ENCODE measurements at places on chromosomes 12 and 14.
A peak's percentile ranks its signal among the peaks of the same experiment; 100 is the strongest.

- no peak for DNase-seq
Observed at GRCh38 chr14:53912021-53912420, 44.6 kb downstream of the BMP4 start.

DNA sequence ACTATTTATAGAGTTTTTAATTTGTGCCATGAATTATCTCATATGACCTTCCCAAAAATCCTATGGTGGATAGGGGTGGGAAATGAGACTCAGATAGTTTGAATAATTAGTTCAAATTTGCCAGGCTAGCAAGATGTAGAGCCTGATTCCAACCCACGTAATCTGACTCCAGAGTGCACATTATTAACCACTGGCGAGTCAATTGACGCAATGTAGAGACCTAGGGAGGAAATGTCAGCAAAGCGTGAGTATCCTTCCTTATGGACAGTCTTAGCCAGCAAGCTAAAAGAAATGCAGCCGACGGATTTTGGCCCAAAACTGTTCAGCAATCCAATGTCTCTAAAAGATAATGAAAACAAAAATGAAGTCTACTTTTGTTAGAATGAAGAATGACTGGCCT is 193.3 kb upstream of the KRR1 start:
- DNase-seq = no peak

DNA sequence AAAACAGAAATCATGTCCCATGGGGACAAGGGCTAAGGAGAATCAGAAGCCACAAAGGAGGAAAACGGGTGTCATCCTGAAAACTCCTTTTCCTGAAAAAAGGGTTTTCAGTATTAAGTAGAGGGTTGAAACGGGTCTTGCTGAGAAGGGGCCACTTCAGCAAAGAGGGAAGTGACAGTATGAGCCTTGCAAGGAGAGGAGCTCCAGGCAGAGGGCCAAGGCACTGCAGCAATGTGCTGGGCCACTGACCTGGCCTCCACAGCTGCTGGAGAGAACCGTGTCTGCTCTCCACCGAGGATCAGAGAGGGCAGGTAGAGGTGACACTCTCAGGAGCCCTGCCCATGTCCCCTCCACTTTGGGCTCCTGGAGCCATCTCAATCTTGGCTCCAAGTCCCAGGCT is 103.3 kb downstream of the NCOR2 start:
- no peak for DNase-seq

DNA sequence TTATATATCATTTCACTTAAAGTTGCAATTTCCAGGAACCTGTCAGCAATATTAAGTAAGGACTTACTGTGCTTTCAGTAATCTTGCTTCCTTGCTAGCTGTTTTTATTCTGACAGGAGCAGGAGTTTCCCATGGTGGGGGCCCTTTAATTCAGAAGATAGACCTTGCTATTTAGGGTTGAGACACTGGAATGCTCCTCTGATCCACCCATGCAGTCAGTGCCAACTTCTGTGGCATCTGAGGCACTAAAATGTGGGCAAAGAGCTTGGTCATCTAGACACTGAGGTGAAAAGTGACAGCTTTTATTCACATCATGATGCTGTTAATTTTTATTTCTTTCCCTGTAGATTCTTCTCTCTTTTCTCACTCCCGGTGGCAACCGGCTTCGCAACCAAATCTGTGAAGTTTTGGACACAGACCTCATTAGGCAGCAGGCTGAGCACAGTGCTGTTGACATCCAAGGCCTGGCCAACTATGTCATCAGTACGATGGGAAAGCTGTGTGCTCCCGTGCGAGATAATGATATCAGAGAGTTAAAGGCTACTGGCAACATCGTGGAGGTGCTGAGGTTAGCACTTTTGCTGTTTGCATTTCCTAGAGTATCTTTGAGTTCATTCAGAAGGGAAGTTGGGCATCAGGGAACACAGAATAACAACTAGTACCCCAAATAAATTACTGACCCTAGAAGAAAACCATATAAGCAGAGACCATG is 18.8 kb downstream of the TCP11L2 start:
- no peak for DNase-seq

GRCh38 chr14:34713681-34714319 is 593 bp downstream of the CFL2 start:
- peak; percentile 76 for DNase-seq

GRCh38 chr12:109951136-109951535 is 45.0 kb downstream of the GIT2 start:
- no peak for DNase-seq

All from inflammatory macrophage treated with lipopolysaccharide for 1 hour (primary cell).